Left ventricle myocardium inferior (tissue), 1 donor: ENCODE measurements at places on chromosomes 3 and 15. TPM values are rescaled to one million over a fixed set of nuclear protein-coding genes. Genes with fewer than 3 reads are reported as not detected.

The NOX5 gene
- total RNA-seq: not detected

The CNTN4 gene
- 1.2 TPM for total RNA-seq

The CADM2 gene
- 4.3 TPM for total RNA-seq

The C3orf20 gene
- not detected for total RNA-seq

The EAF2 gene
- 4.1 TPM for total RNA-seq

The CCR9 gene
- total RNA-seq: not detected

The POPDC2 gene
- 512 TPM for total RNA-seq

The MESP2 gene
- 0.27 TPM for total RNA-seq

The CACNA2D2 gene
- total RNA-seq: 2.3 TPM

The GABRR3 gene
- not detected for total RNA-seq

The STX19 gene
- not detected for total RNA-seq

The INKA1 gene
- 2.3 TPM for total RNA-seq

The TRAIP gene
- total RNA-seq: 0.63 TPM

The PATL2 gene
- total RNA-seq: 3.7 TPM

GRCh38 chr3:131795390-131796090, 239.3 kb downstream of the CPNE4 start:
- H3K36me3 ChIP-seq: no peaks in the 10 kb centered on the region
- H3K4me3 ChIP-seq: no peak overlapping the region
- no peak for DNase-seq
- H3K4me1 ChIP-seq: peaks cover 48% of the 10 kb centered on the region

- DNase-seq: no peak
- H3K27me3 ChIP-seq: peaks cover 12% of the 10 kb centered on the region
- peaks cover 9% of the 10 kb centered on the region for H3K4me1 ChIP-seq
- H3K27ac ChIP-seq: no peak overlapping the region
- no peaks in the 10 kb centered on the region for H3K36me3 ChIP-seq
These were observed 28.7 kb upstream of the BFSP2 start for GRCh38 chr3:133371181-133371580.

DNA sequence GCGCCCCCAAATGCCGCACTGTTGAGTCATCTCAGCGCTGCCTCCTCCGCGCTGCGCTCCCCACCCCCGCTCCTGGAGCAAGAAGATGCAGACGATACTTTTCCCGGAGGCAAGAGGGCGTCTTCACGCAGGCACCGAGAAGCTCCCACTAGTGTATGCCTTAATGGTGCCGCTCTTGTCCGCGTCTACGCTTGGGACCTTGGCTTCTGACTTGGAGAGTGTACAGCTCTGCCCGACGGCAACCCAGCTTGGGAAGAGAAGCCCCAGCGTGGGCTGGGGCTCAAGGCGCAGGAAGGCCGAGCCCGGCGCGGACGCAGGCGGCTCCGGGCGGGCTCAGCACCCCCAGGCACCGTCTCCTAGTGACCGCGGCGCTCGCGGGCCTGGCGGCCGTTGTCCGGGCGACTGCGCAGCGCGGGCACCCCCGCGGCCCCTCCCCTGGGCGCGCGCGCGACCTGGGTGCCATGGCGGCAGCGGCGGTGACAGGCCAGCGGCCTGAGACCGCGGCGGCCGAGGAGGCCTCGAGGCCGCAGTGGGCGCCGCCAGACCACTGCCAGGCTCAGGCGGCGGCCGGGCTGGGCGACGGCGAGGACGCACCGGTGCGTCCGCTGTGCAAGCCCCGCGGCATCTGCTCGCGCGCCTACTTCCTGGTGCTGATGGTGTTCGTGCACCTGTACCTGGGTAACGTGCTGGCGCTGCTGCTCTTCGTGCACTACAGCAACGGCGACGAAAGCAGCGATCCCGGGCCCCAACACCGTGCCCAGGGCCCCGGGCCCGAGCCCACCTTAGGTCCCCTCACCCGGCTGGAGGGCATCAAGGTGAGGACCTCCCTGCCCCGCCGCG, at the start of gene P4HTM:
P4HTM (plus strand) TSS at position 446 of the 840 bp plus-strand sequence; CDS start at position 462, 16 bp downstream.
- peak within 1 kb of the TSS; percentile 81 for H3K4me3 ChIP-seq
- H3K27ac ChIP-seq: peak within 1 kb of the TSS; percentile 92
- peak; percentile 87 for DNase-seq
- no peaks in the 10 kb centered on the region for H3K27me3 ChIP-seq

DNA sequence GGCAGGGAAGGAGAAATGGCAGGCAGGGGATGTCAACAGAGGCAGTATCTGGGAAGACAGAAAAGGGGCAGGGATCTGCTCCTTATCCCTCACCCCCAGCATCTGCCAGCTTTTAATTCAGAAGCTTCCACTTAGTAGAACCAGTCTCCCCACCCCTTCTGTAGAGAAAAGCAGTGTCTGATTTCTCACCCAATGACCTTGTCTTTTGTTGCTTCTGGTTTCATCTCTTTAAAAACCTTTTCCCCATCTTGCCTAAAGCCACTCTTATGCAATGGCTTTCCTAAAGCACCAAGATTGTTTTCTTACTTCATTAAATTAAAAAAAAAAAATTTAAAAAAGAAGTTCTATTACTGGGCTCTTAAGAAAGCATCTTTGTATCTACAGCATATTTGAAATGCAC, 27.8 kb downstream of the ARHGEF3 start:
- peaks cover 8% of the 10 kb centered on the region for H3K36me3 ChIP-seq
- H3K27ac ChIP-seq: peak overlapping the region; percentile 2
- H3K4me1 ChIP-seq: peaks cover 73% of the 10 kb centered on the region
- no peak for DNase-seq
- no peaks in the 10 kb centered on the region for H3K27me3 ChIP-seq

- H3K36me3 ChIP-seq: peaks cover 11% of the 10 kb centered on the region
- peaks cover 73% of the 10 kb centered on the region for H3K4me1 ChIP-seq
- H3K4me3 ChIP-seq: peak overlapping the region; percentile 90
- H3K27me3 ChIP-seq: no peaks in the 10 kb centered on the region
These were observed 1.9 kb downstream of the SLC33A1 start for GRCh38 chr3:155852341-155852740.

DNA sequence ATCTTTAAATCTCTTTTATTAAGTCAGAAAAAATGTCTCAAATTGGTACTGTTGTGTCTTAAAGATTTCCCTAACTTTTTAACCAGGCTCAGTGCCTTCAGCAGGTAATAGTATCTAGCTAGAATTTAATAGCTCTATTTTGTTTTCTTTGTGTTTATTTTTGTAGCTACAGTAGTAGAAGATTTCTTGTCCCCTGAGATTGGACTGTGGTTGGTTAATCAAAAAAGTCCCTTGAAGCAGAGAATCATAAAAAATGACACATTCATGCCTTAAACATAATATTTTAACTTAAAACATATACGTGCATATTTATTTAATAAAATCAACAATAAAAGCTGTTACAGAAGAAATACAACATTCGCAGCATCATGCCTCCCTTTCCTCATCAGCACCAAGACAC, 102.8 kb downstream of the EEFSEC start:
- H3K27me3 ChIP-seq: no peaks in the 10 kb centered on the region
- peaks cover 13% of the 10 kb centered on the region for H3K36me3 ChIP-seq
- H3K4me1 ChIP-seq: peaks cover 10% of the 10 kb centered on the region

- peaks cover 98% of the 10 kb centered on the region for H3K4me1 ChIP-seq
- no peaks in the 10 kb centered on the region for H3K27me3 ChIP-seq
- DNase-seq: no peak
- peak overlapping the region; percentile 66 for H3K4me3 ChIP-seq
- peak overlapping the region; percentile 93 for H3K27ac ChIP-seq
- H3K36me3 ChIP-seq: peaks cover 38% of the 10 kb centered on the region
These were observed 203.0 kb downstream of the AKAP13 start for GRCh38 chr15:85583442-85583841.

- H3K27ac ChIP-seq: no peak overlapping the region
- peaks cover 17% of the 10 kb centered on the region for H3K27me3 ChIP-seq
- H3K4me3 ChIP-seq: no peak overlapping the region
- peaks cover 6% of the 10 kb centered on the region for H3K36me3 ChIP-seq
- no peak for DNase-seq
These were observed 7.1 kb downstream of the LRRK1 start for GRCh38 chr15:100926258-100926657.

- H3K36me3 ChIP-seq: peaks cover 25% of the 10 kb centered on the region
- peaks cover 79% of the 10 kb centered on the region for H3K4me1 ChIP-seq
- peak overlapping the region; percentile 71 for H3K27ac ChIP-seq
- DNase-seq: peak; percentile 9
- no peak overlapping the region for H3K4me3 ChIP-seq
- H3K27me3 ChIP-seq: no peaks in the 10 kb centered on the region
These were observed 88.4 kb downstream of the VGLL4 start for GRCh38 chr3:11555211-11555782.

DNA sequence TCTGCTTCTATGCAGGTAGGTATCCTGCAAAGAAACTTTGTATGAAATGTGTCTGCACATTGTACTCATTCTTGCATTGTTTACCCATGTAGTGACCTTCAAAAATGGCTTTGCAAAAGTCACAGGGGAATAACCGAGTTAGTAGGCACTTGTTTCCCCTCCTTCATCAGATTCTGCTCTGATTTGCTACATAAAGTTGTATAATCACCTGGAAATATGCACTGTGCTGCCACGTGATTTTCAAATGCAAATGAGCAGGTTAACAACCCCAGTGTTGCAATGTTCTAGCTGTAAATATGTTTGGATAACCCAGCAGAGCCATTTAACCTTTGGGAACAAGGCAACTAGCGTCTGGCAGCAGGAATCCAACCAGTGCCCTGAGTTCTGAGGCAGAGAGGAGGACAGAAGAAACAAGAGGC, at the start of gene KNG1:
KNG1 (plus strand) TSS at position 321 of the 419 bp plus-strand sequence. CDS start 184 bp downstream, outside the sequence.
- no peaks in the 10 kb centered on the region for H3K36me3 ChIP-seq
- H3K4me3 ChIP-seq: no peak within 1 kb of the TSS
- DNase-seq: no peak
- no peaks in the 10 kb centered on the region for H3K27me3 ChIP-seq
- peaks cover 22% of the 10 kb centered on the region for H3K4me1 ChIP-seq

DNA sequence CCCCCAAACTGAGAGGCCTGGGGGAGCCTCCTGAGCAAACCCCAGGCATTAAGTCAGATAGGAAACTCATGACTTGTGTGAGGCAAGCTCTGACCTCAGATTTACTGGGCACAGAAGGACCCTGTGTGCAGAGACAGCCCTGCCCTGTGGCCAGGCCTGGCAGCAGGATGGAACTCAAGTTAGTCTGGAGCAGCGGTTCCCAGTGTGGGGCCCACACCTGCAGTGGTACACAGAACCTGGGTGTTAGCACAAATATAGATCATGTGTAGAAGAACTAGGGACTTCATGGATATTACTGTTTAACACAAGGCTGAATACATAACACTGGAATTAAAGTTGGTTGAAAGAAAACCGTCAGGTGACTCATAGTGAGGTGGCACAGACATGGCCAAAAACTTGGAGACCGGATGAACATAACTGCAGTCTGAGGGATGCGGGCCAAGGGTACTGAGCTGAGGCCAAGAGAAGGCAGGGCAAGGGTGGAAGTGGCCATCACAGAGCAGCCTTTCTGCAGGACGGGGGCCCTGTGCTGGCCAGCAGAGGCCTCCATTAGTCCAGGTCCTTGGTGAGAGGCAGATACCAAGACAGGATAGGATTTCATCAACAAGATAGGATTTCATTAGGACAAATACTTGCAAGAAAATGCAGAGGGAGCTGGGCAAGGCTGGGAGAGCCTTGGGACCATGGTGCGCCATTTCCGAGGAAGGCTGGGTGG, 40.9 kb downstream of the IRAK2 start:
- no peak overlapping the region for H3K27ac ChIP-seq
- no peak for DNase-seq
- H3K27me3 ChIP-seq: no peaks in the 10 kb centered on the region
- no peak overlapping the region for H3K4me3 ChIP-seq
- H3K36me3 ChIP-seq: peaks cover 11% of the 10 kb centered on the region

DNA sequence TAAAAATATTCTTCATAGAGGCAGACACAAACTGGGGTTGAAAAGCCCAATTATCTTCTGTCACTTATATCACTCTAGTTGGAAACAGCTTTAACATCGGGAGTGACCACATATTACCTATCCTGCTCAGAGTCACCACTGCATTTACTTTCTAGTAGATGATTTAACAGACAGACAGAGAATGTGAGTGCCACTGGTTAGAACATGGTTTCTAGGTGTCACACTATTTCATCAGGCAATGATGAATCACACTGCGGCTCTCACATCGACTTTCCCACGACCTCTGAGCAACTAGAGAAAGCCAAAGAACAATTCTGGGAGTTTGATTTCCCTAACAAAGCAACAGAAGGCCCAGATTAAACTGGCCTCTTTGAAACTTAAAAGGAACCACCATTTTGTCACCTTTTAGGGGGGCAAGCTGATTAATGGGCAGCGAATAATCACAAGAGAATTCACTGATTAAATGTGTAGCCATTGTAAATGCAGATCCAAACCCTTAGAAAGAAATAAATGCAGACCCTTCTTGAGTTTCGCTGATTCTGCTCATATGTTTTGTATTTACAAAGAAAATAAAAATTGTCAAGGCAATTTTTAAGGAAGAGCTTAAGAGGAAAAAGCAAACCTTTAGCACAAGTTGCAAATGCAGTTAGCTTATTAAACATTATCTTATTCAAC, 112.6 kb upstream of the KBTBD8 start:
- DNase-seq: no peak
- no peak overlapping the region for H3K27ac ChIP-seq
- H3K4me3 ChIP-seq: no peak overlapping the region
- no peaks in the 10 kb centered on the region for H3K27me3 ChIP-seq
- H3K4me1 ChIP-seq: no peaks in the 10 kb centered on the region

DNA sequence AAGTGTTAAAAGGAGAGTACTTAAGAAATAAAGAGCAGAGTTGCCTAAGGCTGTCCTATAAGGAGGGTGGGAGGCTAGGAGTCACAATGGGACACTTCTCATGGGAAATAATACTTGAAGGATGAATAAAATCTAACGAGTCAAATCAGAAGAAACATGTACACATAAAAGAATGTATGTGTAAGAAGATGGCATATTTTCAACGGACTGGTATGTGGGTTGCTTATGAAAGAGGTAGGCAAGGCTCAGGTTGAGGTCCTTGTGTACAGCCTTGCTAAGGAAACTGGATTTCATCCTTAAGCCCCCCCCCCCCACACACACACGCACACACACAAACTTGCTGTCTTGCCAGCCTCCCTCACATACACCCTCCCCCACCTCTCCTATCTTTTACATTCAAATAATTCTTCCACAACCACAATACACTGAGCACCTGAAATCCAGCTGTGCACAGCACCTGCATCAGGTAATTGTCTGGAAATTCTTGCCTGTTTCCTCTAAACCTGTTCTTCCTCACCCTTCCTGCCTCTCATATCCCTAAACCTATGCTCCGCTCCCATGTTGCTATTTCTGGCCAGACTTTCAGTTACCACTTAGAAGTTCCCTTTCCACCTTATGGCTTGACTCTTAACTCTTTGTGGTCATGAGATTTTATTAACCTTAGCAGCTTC, 79.2 kb downstream of the FMN1 start:
- H3K27ac ChIP-seq: no peak overlapping the region
- H3K4me3 ChIP-seq: no peak overlapping the region
- peaks cover 5% of the 10 kb centered on the region for H3K4me1 ChIP-seq
- DNase-seq: no peak

- no peaks in the 10 kb centered on the region for H3K36me3 ChIP-seq
- H3K4me1 ChIP-seq: peaks cover 14% of the 10 kb centered on the region
- no peak for DNase-seq
- no peak overlapping the region for H3K4me3 ChIP-seq
- H3K27me3 ChIP-seq: peaks cover 26% of the 10 kb centered on the region
These were observed 5.9 kb downstream of the CAMK2N2 start for GRCh38 chr3:184255291-184256039.

- no peak for DNase-seq
- no peaks in the 10 kb centered on the region for H3K4me1 ChIP-seq
- H3K27ac ChIP-seq: no peak overlapping the region
- H3K4me3 ChIP-seq: no peak overlapping the region
- H3K36me3 ChIP-seq: no peaks in the 10 kb centered on the region
These were observed 19.1 kb upstream of the FSIP1 start for GRCh38 chr15:39801641-39802309.

GRCh38 chr3:58575971-58576652, 1.1 kb downstream of the FAM107A start:
- DNase-seq: no peak
- H3K4me3 ChIP-seq: peak overlapping the region; percentile 69
- no peaks in the 10 kb centered on the region for H3K36me3 ChIP-seq
- H3K4me1 ChIP-seq: peaks cover 80% of the 10 kb centered on the region
